ENCODE measurements at places on chromosomes 5 and 9.

- no peak for DNase-seq
Observed at GRCh38 chr5:117769877-117770276, 1195.3 kb upstream of the SEMA6A start.

GRCh38 chr9:27432308-27432707, 91.8 kb upstream of the IFNK start:
- no peak for DNase-seq

- DNase-seq, result no peak
Observed at GRCh38 chr9:116842658-116843057, 155.6 kb downstream of the TRIM32 start.

- no peak for DNase-seq
Observed at GRCh38 chr9:105121861-105122430, 122.5 kb upstream of the SLC44A1 start.

DNA sequence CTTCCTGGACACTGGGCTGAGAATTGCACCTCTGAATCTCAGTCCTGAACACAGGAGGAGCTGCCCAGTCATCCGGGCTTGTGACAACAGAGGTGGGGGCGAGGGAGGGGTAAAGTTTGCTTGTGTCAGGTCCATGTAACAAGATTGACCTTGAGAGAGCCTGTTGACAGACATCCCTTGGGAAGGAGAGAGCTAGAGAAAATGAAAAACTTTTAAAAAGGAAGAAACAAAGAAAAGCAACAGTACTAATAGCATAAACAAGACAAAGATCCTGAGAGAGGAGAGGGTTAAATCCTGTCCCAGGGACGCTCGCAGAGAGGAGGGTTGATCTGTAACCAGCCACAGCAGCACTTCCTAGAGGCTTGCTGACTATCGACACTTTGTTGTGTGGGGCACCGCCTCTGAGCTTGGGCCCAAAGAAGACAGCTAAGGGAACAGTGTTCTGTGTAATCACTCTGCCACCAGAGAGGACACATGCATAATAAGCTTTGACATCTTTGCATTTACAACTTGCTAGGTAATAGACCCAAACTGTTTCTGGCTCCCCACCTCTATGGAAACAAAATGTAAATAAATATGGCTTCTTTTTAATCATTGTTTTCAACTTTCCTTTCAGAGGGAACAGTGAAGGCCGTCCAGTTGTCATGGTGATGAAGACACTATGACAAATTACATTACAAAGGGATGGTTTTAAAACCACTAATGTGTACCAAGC, 363.7 kb downstream of the CSNK1G3 start:
- DNase-seq, result no peak

DNA sequence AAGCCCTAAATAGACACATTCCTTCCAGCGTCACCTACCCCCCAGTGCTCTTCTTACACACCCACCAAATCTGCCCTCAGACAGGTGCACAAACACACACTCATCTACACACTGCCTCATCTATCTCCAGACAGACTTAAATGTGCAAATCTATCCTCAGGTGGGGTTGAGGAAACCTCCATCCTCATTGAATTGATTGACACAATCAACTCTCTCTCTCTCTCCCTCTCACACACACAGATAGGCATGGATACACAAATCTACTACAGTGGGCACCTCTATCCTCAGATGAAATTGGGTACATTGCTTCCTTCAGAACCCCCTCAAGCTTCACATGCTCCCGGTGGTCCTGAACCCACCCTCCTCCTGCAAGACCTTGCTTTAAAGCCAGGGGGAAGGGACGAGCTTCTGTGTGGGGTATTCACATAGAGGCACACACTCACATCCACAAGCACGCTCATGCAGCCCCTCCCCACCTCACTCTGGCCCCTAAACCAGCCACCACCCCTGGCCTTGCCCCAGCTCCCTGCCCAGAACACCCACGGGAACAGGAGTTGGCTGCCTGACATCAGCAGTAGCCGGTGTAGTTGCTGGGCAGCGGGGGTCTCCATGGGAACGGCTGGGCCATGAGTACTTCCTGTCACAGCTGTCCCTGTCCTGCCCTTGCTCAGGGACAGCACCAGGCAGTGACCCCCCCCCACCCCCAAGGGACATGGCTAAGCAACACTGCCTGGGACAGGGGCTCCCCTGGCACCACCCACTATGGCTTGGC, 22.8 kb downstream of the PCDH1 start:
- DNase-seq, result no peak

DNA sequence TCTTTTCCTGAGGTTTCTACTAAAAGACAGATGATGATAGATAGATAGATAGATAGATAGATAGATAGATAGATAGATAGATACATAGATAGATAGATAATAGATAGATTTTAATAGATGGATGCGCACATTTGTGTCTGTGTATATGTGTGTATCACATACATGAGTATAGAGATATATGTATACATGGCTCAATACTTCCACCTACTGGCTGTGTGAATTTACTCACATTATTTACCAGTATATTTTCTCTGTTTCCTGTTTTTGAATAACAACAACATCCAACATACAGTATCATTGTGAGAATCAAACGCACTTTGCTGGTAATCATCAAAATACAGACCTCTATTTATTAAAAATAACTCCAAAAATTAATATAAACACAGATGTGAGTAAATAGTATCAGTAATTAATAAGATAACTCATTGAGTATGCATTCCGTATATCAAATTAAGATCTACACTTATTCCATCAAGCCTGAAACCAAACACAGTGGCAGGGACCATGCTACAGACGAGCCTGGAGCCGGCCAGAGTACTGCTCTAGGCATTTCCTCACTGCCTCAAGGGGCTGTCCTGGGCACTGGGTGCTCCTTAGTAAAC, 338.0 kb downstream of the SEMA5A start:
- no peak for DNase-seq

GRCh38 chr5:65252977-65253376, 228.7 kb downstream of the ADAMTS6 start:
- DNase-seq, result no peak

DNA sequence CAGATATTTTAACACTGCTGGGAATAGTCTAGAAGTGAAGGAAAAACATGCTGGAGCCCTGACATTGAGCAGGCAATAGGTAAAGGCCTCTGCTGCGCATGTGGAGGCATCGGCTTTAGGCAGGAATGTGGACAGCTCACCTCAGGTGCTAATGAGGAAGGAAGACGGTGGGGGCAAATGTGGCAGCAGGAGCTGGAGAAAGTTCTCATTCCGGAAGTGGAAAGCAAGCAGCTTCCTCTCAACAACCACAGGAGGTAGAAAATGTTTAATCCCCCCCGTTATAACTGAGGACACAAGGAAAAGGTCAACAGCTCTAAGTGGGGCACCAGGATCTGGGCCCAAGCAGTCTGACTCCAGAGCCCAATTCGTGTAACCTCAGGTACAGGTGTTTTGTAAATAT, 7.6 kb upstream of the RPS14 start:
- no peak for DNase-seq

DNA sequence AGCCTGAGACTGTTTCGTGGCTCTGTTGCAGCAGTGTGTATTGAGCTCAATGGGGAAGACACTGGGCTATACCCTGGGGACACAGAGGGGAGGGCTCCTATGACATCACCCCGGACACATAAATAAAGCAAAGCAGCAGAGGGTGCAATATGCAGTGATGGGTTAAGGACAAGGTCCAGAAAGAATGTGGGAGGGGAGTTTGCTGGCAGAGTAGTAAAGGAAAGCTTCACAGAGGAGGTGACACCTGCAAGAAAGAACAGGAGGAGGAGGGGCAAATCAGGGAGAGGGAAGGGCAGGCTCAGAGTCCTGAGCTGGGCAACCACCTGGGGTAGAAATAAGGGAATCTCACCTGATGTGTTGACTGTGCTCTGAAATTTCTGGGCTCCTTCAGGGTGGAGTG, 35.3 kb upstream of the CDKN2AIPNL start:
- no peak for DNase-seq

- DNase-seq, result no peak
Observed at GRCh38 chr5:134610725-134611124, 21.9 kb downstream of the SAR1B start.

GRCh38 chr5:8033261-8033660, 164.3 kb downstream of the MTRR start:
- DNase-seq, result no peak

- no peak for DNase-seq
Observed at GRCh38 chr5:93990504-93991070, 249.2 kb upstream of the POU5F2 start.

GRCh38 chr9:130124085-130124860, 47.9 kb upstream of the NCS1 start:
- no peak for DNase-seq

- no peak for DNase-seq
Observed at GRCh38 chr5:149863176-149863575, 81.4 kb downstream of the PDE6A start.

DNA sequence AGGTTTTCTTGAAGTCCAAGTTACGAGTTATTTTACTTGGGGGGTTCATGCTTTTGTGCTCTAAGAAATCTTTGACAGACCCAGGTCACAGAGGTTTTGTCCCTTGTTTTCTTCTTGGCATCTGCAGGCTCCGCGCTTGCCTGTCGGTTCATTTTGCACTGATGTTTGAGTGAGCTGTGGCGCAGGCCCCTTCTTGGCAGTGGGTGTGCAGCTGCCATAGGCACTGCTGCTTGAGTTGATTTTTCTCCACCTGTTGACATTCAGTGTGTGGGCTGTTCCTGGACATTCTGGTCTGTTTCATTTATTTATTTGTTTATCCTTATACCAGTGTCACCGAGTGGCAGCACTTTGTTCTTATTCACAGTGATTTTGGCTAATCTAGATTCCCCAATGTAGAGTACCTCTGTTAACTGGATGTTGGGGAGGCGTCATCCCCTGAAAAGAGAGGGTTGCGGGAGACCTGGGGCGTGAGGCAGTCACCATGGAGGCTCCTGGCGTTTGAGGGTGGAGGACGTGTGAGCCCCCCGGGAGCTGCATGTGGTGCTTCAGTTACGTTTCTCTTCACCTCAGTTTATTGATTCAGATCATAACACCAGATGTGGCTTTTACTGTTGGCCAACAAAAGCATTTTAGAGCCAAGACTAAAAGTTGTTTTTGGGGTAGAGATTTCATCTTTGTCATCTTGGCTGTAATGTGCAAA, 121.4 kb upstream of the CACNA1B start:
- DNase-seq, result no peak

GRCh38 chr9:131476777-131477345, 25.9 kb upstream of the POMT1 start:
- no peak for DNase-seq

- DNase-seq, result no peak
Observed at GRCh38 chr5:11247224-11247623, 486.2 kb upstream of the DAP start.

DNA sequence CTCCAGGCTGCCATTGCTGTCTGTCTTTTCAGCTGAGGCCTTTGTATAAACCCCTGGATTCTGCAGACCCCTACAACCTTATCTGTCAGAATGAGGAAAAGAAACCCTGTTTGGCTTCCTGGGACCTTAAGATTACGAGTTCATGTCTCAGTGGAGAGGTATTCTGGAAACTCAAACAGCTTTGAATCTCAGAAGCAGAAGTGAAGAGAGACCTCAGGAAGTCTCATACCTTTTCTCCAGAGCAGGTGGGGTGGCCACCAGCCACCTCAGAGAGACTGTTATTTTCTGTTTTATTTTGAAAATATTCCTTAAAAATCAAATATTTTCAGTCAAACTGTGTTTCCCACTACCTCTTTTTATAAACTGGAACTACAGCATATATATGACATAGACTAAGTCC, 457.5 kb downstream of the TMEM232 start:
- DNase-seq, result no peak

GRCh38 chr5:124920909-124921666, 174.6 kb upstream of the ZNF608 start:
- DNase-seq, result no peak

DNA sequence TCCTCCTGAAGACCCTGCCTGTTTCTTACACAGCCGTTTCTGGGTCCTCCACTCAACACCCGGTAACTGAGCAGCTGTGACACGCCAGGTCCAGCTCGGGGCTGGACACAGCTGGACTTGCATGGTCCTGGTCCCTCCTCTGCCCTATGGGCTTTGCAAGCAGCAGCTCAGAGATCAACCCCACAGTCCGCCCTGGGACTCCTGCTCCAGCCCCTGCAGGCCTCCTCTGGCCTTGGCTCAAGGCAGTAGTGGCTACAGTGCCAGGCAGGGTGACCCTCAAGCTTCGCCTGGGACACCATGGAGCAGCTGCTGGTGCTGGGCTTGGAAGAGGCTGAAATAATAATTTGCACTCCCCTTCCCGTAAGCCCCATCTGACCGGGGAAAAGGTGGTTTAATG, 66.1 kb upstream of the OLFM1 start:
- no peak for DNase-seq

DNA sequence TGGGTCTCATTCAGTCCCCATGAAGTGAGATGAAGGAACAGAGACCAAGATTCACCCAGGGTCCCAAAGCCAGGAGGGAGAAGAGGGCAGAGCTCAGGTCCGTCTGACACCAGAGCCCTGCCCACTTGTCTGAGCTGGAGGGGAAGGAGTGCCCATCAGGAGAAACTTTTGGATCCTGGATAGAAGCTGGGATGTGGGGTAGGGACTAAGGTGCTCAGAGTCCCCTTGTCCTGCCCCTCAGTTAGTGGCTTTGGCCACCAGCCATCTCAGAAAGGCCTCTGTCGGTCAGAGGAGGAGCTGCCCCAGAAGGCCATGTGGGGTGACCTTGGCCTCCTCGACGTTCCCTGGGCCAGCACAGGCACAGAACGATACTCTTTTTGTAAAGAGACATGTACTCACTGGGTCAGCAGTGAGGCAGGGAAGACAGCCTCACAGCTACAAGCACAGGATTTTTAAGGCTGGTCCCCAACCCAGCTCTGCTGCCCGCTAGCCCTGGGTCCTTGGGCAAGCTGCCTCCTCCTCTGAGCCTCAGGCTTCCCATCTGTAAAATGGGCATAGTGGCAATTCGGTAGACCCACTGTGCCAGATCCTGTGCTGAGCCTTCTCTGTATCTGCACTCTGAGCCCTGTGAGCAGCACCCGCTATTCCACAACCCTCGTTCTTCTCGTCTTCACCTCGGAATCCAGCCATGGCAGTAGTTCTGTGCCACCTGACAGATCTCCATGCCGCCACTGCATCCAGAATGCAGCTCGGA, 49.4 kb downstream of the C9orf50 start:
- DNase-seq, result no peak

- DNase-seq, result no peak
Observed at GRCh38 chr5:80125022-80125961, 90.1 kb downstream of the THBS4 start.

DNA sequence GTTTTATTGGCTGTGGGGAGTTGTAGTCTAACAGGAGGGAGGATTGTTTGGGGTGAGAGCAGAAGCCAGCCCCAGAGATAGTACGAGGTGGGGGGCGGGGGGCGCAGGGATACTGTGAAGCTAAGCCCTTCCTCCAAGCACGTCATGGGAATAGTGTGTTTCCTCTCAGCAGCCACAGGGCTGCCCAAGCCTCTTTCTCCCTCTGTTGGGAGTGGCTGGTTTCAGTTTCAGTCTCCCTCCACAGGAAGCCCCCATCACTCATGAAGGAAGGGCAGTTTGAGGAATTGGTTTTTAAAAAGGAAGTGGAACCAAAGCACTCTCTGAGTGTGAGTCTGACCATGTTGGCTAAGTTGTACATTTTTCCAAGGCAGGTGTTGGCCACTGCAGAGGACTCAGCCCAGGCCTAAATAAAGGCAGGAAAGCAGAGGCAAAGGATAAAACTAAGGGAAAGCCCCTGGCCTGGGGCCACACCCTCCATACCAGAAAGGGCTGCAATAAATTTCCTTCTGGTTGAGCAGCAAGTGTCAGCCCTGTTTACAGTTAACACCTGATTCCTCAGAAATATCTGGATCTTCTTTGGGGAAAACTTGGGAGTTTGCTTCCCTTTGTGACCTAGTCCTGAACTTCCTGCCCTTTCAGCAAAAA, 3.2 kb downstream of the RAB24 start:
- peak; percentile 58 for DNase-seq

All from activated CD4-positive, alpha-beta T cell treated with anti-CD3 and anti-CD28 coated beads for 1 hour (primary cell).